Foreskin keratinocyte (primary cell): ENCODE measurements at places on chromosomes 7 and 10.

DNA sequence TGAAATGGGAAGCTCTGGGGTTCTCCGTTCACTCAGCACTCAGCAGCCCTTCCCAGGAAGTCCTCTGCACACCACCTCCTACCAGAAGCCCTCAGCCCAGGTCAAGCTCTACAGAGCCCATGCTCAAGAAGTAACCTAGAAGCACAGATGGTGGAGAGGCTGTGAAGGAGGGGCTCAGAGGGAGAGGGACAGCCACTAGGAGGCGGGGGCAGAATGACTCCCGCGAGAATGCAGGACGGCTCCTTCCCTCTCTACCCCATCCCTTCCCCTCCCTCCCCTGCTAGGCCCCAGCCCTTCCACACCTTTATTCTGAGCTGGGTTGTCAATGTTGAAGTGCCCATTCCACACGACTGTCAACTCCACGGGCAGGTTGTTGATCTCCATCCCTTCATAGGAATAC is 373.2 kb downstream of the PLXNA4 start:
- DNase-seq, result no peak

DNA sequence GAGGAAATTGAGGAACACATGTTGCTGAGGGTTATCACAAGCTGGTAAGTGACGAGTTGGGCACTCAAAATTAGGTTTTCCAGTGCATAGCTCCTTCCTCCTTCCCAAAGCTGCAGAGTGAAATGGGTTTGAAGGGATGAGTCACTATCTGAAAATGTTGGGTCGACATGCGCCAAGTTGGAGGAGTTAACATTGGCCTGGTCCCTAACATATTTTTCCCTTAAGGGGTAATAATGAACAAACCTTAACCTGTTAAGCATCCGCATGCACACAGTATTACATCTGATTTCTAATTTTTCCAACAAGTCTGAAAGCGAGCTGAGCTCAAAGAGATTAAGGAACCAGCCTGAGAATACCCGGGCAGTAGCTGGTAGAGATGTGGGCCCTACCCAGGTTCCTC is 20.7 kb upstream of the TECTB start:
- no peak for DNase-seq

GRCh38 chr7:102303669-102304422 is 17.2 kb downstream of the SH2B2 start:
- DNase-seq, result no peak

DNA sequence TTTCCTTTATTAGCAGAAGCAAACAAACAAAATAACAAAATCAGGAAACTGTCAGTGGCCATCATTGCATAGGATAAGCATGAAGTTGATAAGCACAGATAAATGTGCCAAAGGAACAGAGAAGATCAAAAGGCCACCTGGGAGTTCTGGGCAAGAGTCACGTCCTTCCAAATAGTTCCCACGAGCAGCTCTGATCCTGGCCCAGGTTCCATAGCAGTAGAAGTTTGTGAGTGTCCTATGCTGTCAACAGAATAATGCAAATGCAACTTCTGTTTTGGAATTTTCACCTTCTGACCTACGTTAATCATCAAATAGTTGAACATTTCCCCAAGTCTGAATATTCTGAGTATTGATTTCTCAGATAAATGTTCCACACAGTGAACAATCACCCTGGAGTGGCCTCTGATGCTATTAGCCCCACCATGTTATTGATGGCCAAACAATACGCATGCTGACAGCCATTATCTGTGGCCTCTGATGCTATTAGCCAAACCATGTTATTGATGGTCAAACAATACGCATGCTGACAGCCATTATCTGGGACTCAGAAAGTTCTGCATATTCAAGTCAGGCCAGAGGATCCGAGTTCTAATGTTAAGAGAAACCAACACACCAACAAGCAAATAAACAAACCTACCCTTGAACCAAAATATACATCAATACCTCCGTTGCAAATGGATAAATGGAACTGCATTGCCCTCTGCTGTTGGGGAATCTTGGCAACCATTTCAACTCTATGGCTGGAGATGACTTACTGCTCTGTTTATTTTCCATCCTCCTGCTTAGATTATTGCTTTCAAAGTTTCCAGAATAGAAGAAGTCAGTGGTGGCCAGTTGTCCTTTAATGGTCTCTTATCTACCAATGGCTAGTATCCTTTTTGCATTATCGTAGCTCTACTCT is 63.3 kb downstream of the MRC1 start:
- peak; percentile 12 for DNase-seq

GRCh38 chr7:3245077-3245476 is 56.0 kb upstream of the SDK1 start:
- DNase-seq, result no peak

DNA sequence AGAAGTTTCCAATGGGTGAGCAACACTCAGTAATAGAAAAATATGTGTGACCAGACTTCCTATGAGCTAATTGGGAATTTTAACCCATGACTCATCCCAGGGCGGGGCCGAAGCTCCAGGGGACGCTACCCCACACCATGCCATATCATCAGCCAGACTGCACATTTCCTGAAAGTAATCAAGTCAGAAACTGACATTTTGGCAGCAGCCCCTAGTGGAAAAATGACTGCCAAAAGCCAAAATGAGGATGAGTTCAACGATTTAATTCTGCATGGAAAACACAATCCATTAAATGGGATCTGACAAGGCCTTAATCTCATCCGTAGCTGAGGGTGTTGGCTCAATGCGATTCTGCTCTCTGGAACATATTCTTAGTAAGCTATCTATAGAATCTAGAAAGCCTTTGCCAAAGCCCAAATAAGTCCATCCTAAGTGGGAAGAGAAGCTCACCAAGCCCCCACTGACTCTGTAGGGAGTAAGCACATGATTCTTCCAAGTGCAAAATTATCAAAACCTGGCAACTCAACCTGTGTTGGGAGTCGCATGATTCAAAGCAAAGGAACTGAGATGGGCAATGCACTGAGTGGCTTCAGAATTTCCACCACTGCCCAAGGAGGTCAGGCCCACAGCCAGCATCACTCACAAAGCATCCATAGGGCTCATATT is 93.1 kb upstream of the PDE1C start:
- DNase-seq, result peak; percentile 72

- DNase-seq, result no peak
Measured at GRCh38 chr10:6162589-6163356, 40.0 kb upstream of the PFKFB3 start.

DNA sequence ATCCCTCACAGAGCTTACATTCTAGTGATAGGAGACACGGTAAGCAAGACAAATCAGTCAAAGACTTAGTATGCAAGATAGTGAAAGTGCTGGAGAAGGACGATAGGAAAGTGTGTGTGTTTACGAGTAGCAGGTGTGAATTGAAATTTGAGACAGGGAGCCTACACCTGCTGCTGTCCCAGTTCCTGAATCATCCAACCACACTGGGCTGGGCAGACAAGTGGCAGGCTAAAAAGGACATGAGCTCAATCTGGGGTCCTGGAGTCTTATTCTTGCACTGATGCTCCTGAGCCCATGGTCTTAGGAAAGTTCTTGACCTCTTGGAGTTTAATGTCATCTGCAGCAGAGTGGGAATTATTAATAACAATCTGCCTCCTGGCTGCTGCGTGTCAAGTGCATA is 16.2 kb downstream of the RBP3 start:
- DNase-seq, result no peak

DNA sequence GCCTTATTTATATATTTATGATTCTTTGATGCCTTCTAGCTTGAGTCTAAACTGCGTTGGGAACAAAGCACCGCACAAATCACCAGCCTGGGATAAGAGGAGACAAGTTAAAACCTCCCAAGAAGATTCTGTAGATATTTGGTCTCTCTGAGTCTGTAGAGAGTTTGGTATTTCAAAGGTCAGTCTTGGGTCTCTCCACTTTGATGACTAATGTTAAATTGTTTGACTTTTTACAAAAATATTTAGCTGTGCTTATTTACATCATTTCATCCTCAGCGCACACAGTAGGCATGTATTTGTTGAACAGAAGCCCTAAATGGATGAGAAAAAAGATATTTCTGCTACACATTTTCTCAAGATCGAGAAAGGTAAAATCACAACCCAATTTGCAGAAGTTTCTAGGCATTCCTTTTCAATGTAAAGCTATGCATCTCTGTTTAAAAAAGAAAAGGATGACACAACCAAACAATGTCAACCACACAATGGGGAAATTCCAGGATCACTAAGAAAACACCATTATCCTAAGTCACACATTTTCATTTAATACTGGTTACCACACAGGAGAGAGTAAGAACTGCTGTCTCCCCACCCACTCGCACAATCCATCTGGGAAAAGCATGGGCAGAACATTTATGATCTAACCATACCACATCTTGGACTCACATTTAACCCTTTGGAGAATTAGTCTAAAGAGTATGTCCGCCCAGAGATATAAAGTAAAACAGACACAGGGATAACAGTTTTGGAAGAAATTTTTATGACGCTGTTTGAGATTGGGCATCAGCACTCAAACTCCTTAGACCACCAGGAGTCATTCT is 4.4 kb downstream of the CDK6 start:
- DNase-seq, result peak; percentile 85

- no peak for DNase-seq
Measured at GRCh38 chr7:113800826-113801225, 118.0 kb downstream of the PPP1R3A start.

DNA sequence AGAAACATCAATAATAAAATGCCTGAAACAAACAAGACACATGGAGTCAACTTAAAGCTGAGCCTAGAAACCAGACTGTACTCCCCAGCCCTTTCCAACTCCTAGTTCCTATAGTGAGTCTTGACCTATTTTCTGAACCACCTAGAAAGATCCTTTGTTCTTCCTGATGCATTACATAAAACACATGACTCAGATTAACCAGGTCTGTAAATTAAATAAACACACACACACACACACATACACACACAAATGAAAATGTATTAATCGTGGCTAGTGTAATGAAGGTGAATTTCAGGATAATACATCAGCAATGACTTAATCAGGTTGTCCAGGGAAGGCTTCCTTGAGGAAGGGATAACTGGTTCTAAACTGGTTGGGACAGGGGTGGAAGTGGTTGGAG is 104.7 kb downstream of the ST8SIA6 start:
- DNase-seq, result no peak
